ENCODE measurements at places on chromosomes 1 and 21.

DNA sequence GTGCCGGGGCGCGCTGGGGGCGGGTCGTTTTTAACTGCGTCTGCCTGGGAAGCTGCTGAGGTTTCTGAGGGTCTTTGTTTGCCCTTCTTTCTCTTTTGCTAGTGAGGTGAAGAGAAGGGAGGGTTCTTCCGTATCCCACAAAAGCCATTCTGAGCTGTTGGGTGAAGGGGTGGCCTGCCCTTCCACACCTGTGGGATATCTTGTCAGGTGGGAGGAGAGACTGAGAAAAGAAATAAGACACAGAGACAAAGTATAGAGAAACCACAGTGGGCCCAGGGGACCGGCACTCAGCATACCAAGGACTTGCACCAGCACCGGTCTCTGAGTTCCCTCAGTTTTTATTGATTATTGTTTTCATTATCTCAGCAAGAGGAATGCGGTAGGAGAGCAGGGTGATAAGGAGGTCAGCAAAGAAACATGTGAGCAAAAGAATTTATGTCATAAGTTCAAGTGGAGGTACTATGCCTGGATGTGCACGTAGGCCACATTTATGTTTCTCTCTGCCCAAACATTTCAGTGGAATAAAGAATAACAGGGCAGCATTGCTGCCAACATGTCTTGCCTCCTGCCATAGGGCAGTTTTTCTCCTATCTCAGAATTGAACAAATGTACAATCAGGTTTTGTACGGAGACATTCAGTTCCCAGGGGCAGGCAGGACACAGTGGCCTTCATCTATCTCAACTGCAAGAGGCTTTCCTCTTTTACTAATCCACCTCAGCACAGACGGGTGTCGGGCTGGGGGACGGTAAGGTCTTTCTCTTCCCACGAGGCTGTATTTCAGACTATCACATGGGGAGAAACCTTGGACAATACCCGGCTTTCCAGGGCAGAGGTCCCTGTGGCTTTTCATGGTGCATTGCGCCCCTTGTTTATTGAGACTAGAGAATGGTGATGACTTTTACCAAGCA lies 972 bp downstream of the PGBD2 start:
- DNase-seq = no peak

DNA sequence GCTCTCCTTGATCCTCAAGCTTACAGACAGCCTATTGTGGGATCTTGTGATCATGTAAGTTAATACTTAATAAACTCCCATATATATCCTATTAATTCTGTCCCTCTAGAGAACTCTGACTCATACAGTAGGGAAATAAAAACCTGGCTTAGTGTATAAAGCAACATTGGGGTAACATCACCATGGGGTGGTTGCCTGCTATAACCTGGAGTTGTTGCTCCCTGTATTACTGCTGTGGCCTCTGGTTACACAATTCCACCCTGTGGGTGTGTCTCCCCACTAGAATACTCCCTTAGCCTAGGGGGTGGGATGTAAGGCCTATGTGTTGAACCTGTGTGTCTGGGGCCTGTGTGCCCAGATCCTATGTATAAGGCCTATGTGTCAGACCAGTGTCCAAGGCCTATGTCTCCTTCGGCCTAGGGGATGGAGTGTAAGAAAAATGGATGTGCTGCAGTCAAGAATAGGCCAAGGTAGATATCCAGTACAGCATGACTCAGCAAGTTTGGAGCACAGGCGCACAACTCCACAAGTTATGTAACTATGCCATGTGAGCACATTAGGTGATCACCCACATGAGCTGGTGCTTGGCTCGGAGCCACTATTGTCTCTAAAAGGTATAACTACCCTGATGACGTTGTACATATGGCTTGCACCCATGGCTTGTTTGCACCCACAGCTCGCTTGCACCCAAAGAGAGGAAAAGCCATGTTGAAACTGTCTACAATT lies 96.8 kb upstream of the C1orf21 start:
- no peak for DNase-seq

- no peak for DNase-seq
Observed at GRCh38 chr1:171206978-171207355, 21.9 kb downstream of the FMO2 start.

GRCh38 chr1:41368366-41368765 lies 7.1 kb downstream of the FOXO6 start:
- no peak for DNase-seq

DNA sequence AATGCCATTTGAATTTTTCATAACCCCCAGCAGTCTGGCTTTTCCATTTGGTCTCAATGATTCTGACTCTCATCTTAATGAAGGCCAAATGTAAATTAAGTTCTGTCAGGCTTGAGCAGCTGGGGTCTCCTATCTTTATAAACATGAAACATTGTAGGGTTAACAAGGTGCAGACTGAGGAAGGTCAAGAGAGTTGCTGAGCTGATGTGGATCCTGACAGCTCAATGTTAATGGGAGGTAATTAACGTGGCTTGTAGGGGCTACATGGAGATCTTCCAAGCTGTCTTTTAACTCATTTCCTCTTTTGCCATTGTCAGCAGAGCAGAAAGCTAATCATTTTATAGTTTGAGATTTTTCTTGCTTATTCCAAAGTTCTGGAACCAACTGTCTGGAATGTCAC lies 55.2 kb downstream of the FGGY start:
- no peak for DNase-seq

DNA sequence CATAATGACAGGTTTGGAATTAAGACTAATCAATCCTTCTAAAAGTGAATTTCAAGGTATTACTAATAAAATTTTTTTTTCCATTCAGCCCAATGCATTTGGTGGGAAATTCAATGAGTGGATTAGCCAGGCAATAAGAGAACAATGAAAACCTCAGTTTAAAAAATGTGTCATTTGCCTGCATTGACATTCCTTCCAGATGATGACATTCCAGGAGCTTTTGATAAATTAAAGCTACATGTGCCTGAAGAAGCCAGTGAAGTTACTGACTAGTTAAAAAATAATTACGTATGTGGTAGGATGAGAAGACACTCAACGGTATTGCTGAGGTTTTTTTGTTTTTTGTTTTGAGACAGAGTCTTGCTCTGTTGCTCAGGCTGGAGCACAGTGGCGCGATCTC lies 37.9 kb upstream of the RC3H1 start:
- no peak for DNase-seq

DNA sequence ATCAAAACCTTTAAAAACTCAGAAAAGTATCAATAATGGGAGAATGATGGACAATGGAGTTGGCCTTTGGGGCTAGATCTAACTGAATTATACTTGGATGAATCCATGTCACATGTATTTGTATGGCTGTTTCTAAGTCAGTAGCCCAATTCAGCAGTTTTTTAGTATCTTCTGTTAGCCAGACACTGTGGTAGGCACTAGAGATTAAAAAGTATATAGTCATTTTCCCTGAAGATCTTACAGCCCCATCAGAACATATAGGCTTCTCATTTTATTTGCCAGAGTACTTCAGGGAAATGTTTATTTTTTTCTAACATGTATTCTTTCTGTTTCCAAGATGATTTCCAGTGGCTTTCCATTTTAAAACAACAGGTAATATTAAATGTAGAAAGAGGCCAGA lies 273.7 kb downstream of the NFIA start:
- no peak for DNase-seq

- no peak for DNase-seq
Observed at GRCh38 chr1:156914440-156914856, 6.0 kb upstream of the LRRC71 start.

- DNase-seq = no peak
Observed at GRCh38 chr1:2865571-2866421, 64.3 kb upstream of the TTC34 start.

DNA sequence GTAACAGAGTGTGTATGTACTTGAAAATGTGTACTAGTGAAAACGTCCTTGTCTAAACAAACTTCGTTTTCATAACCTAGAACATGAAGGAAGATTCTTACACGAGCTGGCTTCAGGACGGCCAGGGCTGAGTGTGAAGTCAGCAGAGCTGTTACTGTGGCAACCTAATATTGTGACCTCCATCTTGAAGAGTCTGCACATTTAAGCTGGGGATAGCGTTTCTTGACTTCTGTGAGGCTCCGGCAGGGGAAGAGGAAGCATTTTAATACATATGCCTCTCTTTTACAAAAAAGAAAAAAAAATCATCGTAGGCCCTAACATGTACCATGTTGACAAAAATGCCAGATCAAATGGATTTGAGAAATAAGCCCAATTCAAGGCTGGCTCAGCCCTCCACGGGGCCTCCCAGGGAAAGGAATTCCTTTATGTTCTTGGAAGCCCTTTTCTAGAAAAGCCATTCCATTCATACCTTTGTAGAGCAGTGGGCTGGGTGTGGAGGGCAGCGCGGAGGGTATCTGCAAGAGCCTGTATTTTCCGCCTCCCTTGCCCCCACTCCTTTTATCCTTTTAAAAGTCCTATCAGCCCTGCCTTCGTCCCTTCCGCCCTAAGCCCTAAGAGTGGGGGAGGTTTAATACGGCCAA lies 51.1 kb downstream of the SIM2 start:
- no peak for DNase-seq

DNA sequence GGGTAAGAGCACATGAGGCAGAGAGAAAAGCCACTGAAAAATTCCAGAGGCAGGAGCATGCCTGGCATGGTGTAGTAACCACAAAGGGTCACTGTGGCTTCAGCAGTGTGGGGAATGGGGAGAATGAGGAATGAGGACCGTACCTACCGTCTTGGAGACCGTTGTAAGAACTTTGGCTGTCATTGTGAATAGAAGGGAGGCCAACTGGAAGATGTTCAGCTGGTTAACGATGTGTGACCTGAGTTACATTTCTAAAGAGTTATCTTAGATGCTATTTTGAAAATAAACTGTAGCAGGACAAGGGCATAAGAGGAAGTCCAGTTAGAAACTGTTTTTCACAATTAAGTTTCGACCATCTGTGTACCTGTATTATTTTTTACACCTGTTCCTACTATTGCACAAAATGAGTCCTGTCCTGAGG lies 365.5 kb upstream of the SGIP1 start:
- DNase-seq = peak; percentile 40

- no peak for DNase-seq
Observed at GRCh38 chr1:155978973-155979429, 654 bp upstream of the ARHGEF2 start.

- DNase-seq = no peak
Observed at GRCh38 chr1:197302775-197303174, 34.7 kb downstream of the CRB1 start.

- peak; percentile 91 for DNase-seq
Observed at GRCh38 chr1:3856923-3857790, at the start of the genes CEP104 and DFFB. Gene CEP104, minus strand, starts transcription at chr1:3857211. Its CDS starts 4,804 bp downstream, at chr1:3852407. Gene DFFB, plus strand, starts transcription at chr1:3857476. Its CDS starts 128 bp downstream, at chr1:3857604.

- DNase-seq = no peak
Observed at GRCh38 chr1:162855461-162856150, 5.4 kb downstream of the CCDC190 start.

DNA sequence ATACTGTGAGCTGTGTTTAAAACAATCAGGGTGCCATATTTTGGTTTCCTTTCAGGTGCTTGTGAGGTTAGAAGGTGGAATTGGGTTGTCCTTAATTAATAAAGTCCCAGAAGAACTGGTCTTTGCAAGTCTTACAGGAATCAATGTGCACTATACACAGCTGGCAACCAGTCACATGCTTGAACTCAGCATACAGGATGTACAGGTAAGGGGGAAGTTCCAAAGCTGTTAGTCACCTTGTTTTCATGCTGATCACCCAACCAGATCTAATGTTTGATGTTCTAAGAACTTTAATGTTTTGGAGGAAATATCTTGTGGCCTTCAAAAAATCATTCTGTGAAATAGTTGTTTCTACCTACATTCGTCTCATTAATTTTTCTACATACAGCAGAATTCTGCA lies 156.3 kb downstream of the VPS13D start:
- no peak for DNase-seq

- no peak for DNase-seq
Observed at GRCh38 chr21:46126309-46127238, 28.7 kb downstream of the COL6A2 start.

GRCh38 chr1:8661185-8662110 lies 156.0 kb downstream of the RERE start:
- no peak for DNase-seq
